Stromal cell of bone marrow (primary cell): ENCODE measurements at places on chromosomes 12 and 14.

- DNase-seq: no peak
Observed at GRCh38 chr14:22748631-22749068, 17.8 kb upstream of the OXA1L start.

DNA sequence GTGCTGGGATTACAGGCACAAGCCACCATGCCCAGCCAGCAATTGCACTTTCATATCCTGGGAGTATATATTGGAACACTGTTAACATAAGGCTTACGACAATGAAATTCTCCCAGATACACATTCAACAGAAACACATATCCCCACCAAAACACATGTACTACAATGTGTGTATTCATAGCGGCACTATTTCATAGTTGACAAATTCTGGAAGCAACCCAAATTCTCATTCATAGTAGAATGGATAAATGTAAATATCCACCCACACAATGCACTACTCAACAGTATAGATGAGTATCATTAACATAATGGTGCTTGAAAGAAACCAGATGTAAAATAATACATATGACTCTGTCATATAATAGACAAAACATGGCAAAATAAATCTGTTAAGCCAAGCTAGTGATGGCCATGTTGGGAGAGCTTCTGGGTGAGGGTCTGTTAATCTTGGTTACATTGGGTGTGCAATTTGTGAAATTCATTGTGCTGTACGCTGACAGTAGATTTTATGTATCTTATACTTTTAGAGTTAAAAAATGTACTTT, 2.6 kb upstream of the DNAAF2 start:
- no peak for DNase-seq

- DNase-seq: no peak
Observed at GRCh38 chr12:43131301-43131700, 420.7 kb downstream of the ADAMTS20 start.

- peak; percentile 49 for DNase-seq
Observed at GRCh38 chr12:2387103-2387834, 334.5 kb downstream of the CACNA1C start.

- DNase-seq: no peak
Observed at GRCh38 chr12:32107359-32108267, 966 bp downstream of the BICD1 start.

DNA sequence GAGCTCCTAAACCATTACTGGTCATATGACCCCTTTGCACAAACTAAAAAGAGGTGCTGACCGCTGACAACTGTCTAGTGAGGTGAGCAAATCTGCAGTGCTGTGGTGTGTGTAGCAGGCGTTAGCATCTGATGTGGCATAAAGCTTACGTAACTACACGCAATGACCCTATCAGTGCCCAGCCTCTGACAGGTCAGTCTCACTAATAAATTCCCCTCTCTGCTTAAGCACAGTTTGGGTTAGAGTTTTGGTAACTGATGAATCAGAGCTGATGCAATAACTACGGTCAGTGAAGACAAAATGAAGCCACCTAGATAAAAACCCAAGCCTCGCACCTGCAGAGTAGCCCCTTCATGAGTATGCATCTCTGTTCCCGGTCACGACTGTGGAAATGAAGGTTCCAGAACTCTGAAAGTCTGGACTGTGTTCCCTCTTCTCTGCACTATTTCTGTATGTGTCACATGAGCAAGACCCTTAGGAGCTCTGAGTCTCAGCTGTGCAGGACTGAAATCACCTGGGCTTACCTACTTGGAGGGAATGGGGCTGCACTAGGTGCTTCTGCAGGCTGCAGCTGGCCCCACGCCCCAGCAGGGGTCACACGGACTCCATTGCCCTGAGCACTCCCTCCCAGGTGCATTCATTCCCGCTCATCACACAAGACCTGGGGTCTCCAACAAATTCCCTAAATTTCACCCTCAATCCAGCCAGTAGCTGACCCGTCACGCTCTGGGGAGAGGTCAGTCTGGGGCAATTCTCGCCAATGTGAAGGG, 54.4 kb downstream of the RIMBP2 start:
- DNase-seq: no peak

GRCh38 chr12:46555406-46555852, 182.9 kb upstream of the SLC38A2 start:
- peak; percentile 43 for DNase-seq

DNA sequence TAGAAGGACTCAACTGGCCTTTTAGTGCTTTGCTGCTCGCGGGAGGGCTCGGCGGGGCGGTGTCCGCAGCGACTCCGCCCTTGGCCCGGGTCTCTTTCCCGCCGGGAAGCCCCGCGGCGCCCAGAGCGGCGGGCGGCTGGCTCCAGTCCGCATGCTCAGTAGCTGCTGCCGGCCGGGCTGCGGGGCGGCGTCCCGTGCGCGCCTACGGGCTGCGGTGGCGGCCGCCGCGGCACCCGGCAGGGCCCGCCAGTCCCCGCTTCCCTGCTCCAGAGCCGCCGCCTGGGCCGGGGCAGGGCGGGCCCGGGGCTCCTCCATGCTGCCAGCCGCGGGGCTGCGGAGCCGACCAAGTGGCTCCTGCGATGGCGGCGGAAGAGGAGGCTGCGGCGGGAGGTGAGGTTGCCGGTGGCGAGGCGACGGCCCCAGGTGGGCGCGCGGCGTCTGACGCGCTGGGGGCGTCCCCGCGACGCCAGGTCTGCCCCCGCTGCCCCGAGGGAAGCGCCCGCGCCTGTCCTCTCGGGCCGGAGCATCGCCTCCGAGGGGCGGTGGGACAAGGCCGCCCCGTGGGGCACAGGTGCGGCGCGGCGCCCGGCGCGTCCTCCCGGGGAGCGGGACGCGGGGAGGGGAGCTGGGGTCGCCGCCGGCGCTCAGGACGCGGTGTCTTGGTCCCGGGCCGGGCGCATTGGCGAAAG, at the start of gene BMAL2:
Gene BMAL2 (plus strand): TSS at position 123 of the 689 bp plus-strand sequence. CDS start 237 bp downstream, at position 360.
- DNase-seq: no peak

DNA sequence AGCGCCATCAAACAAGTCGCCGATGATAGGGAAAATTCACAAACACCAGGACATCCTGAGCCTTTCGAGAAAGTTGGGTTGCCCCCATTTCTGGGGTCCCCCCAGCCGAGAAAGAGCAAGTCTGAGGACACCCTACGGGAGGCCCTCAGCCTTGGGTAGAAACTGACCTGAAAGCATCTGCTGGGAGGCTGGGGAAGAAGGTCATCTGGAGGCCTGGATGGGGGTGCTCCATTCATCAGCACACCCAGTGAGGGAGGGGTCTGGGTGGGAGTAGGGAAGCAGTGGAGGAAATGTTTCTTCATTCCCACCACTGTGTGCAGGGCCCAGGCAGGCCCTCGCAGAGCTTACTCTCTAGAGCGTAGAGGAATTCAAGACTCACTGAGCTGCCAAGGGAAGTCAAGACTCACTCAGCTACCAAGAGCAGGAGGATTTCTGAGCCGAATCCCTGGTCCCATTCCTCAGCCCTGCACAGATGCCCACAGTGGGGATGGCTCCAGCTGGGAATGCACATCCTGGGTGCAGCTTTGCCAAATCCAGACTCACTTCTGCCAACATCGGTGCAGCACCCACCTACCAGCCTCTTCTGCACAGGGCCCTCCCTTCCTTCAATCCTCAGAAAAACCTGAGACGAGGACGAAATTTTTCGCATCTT, 38.1 kb downstream of the DIO3 start:
- DNase-seq: no peak

DNA sequence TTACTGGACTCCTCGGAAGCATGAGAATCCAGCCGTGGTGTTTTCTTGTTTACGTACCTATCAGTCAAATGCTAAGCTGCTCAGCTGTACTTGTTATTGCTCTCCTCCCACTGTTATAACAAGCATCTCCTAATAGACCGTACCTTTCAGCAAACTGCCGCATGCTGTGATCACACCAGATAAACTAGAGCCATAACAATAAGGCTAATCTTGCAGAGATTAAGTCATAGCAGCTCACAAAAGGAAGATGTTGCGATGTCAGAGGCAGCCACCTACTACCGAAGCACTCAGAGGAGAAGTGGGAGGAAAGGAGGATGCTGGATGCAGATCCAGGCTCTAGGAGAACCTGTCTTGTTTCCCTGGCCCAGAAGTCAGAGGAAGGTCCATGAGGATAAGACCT, 196.0 kb downstream of the GALC start:
- DNase-seq: no peak

DNA sequence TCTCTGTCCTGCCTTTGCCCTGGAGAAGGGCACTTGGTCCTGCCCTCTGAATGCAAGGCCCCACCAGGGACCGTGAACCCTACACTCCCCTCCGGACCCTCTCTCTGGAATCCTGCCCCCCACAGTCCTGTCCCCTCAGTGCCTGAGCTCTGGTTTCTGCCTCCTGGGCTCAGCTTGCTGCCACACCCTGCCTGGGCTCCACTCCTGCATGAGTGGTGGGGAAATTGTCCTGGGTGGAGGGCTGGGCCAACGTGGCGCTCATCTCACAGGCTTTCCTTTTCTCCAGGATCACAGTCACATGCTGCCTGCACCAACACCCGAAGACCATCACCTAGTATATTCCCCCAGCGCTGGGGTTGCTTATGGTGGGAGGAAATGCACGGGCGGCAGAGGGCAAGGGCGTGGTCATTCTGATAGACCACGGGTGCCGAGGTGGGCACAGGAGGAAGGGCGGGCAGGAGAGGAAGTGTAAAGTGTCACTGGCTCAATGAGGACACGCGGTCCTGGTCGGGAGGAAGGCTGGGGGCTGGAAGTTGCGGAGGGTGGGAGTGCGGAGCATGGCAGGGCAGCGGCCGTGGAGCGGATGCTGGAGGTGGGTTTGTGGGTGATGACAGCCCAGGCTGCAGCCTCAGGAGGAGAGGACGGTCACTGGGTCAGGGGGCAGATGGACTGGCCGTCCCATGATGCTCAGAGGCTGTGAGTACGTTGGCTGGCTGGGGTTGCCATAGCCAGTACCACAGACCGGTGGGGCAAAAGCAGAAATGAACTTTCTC, 99.5 kb downstream of the KIF26A start:
- no peak for DNase-seq

DNA sequence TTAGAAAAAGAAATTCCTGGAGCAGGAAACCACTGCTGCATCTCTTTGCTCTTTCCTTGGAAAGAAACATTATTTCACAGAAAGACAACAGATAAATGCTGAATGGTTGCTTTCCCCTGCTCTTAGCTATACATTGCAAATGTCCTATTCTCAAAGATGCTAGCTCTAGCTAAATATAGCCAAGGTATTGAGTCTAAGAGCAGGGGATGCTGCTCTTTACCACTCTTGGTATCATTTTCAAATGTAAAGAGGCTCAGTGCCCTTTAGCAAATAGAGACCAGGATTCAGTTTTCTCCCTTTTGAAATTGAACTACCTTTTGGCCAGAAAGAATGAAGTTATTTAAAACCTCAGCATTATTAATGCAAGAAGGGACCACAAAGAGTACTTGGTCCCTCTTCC, 104.0 kb upstream of the FUT8 start:
- DNase-seq: no peak

DNA sequence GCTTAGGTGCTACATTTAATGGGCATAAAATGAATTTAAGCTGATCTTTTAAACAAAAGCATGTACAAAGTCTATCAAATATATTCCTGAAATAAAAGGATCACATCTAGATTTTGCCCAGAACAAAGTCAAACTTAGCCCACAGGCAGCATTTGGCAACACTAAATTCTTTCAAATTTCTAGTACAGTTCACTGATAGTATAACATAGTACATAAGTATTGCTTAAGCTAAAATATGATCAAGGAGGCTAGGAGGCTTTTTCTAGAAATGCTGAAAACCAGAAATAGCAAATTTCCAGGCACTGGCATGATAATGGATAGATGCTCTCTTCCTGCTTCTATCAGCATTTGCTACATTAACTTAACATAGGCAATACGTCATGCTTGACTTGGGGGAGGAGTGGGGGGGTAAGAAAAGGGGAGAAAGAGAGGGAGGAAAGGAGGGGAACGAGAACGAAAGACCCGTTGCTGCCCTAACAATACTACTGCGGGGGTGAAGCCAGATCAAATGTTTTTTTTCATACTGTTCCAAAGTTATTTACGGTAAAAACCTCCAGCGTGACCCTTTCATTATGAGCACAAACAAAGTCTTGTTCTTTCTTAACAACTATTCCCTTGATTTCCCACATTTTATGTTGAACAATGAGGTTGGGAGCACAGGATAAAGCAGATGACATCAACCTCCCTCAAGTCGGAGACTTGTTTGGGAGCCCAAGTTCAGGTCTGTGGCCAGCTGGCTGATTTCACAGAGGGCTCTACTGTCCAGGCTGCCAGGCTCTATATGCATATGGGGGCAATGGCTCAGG, 10.6 kb downstream of the TMED10 start:
- DNase-seq: no peak

DNA sequence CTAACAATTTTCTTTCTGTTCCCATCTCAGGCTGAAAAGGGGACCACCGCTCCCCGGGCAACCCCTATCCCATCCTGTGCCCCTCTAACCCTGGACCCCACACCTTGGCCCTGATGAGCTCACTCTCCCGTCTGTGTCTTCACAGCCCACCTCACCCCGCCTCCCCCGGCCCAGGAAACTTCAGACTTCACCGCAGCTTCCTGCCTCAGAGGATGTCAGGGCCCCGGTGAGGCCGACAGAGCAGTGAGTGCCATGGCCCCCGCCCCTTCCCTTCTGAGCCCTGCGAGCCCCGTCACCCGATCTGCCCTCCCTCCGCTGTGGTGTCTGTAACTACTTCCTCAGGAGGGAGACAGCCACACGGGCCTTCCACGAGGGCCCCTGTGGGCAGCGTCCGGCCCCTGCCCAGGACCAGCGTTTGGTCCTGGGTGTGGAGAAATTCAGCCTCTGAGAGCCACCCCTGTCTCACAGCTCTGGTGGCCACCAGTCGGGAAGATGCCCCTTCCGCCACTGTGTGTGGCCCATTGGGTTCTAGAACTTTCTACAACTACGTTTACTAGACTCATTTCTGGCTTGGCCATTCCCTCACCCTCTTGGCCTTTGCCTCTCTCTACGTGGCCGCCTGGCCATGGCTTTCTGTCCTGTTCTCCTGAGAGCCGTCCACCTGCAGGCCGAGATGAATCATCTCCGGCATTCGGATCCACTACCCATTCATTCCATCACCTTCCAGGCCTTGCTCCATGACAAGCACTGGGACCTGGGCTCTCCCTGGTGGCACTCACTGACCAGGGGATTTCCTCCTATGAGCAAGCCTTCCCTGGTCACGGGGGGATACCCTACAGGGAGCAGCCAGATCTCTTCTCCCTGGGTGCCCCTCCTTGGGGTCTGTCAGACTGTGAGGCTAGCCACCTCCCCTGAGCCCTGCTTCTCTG, 3.4 kb downstream of the RHOF start:
- no peak for DNase-seq

- no peak for DNase-seq
Observed at GRCh38 chr12:62707939-62708338, 227.0 kb downstream of the PPM1H start.

DNA sequence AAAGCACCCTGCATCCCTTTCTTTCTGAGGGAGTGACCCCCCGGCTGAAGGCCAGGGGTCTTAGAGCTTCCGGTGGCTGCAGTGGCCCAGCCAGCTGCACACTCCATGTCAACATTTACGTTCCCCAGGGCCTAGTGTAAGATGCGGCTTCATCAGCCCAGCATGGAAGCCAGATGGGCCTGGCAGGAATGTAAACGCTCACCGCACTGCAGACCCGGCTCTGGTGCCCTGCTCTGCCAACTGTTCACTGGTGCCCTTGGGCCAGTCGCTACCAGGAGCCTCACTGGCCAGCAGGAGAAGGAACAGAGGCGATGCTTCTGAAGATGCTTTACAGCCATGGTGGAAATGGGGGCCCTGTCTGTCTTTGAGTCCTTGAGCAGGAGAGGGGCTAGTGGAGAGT, 8.6 kb upstream of the TMEM119 start:
- no peak for DNase-seq
